ENCODE measurements at places on chromosomes 12 and 14. TPM values are rescaled to one million over a fixed set of nuclear protein-coding genes. Genes with fewer than 3 reads are reported as not detected.
A peak's percentile ranks its signal among the peaks of the same experiment; 100 is the strongest.

The CCDC85C gene
- 1.5 TPM for total RNA-seq

The GZMH gene
- 14.7 TPM for total RNA-seq

The AHNAK2 gene
- 47.8 TPM for total RNA-seq

The ORMDL2 gene
- total RNA-seq = 13.8 TPM

DNA sequence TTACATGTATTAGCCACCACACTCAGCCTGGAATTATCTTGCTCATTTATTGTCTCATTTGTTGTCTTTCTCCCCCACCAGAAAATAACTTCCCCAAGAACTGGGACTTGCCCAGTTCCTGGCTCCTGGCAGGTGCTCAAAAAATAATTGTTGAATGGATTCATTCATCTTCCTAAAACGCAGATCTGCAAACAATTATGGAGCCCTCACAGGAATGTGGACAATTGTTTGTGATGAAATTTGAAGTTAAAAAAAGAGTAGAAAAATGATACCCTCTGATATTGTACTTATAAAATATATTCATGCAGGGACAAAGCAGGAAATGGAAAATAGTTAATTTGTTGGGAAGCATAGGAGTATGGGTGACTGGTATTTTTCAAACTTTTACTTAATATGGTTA lies 60.7 kb upstream of the MAP1LC3B2 start:
- H3K4me3 ChIP-seq = no peak overlapping the region
- no peaks in the 10 kb centered on the region for H3K4me1 ChIP-seq
- no peak for DNase-seq
- H3K36me3 ChIP-seq = no peaks in the 10 kb centered on the region

- H3K4me3 ChIP-seq = no peak overlapping the region
- H3K27me3 ChIP-seq = no peaks in the 10 kb centered on the region
- H3K27ac ChIP-seq = no peak overlapping the region
- no peaks in the 10 kb centered on the region for H3K36me3 ChIP-seq
These were observed 125.7 kb upstream of the BTG1 start for GRCh38 chr12:92271341-92271740.

- peak; percentile 20 for DNase-seq
- H3K4me1 ChIP-seq = peaks cover 17% of the 10 kb centered on the region
- peak overlapping the region; percentile 32 for H3K27ac ChIP-seq
- no peaks in the 10 kb centered on the region for H3K36me3 ChIP-seq
- no peaks in the 10 kb centered on the region for H3K27me3 ChIP-seq
These were observed 210.0 kb downstream of the PPM1H start for GRCh38 chr12:62724947-62725451.

DNA sequence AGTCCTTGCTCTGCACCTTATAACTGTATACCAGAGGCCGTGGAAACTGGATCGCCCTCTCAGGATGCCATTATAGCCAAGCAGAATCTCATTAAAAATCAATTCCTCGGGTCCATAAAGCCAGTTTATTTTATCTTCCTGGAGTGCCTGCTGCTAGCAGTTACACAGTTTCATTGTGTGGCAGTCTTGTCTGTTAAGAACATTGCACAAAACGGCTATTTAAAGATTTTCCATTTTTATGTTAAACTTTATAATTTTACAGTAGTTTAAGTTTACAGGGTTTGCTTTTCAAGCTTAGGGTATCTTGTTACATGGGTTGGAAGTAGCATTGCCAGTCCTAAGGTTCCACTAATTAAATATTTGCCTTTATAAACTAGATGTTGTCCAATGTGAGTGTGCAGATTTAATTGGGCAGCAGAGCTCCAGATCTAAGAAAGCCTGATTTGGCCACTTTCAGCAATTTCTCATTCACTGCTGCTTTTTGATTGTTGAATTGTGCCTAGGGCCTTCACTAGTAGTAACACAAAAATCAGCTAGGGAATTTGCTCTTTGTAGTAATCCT lies 17.0 kb downstream of the TMEM30B start:
- no peak overlapping the region for H3K27ac ChIP-seq
- H3K4me3 ChIP-seq = no peak overlapping the region
- no peak for DNase-seq
- H3K4me1 ChIP-seq = no peaks in the 10 kb centered on the region

DNA sequence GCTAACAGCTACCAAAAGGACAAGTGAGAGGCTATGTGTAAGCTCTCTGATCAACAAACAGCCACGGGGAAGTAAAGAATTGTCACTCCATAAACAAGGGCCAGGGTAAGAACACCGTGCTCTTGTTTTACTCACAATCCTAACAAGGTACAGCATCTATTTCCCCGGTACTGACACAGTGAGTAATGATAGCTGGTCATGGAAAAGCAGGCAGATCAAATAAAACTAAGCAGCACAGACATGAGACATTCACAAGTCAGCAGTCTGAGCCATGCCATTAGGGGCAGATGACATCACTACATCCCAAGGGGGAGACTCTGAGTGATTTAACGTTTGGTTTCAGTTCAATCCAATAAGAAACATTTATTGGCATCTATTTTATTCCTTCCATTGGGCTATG lies 54.4 kb downstream of the ARL6IP4 start:
- H3K27me3 ChIP-seq = no peaks in the 10 kb centered on the region
- no peaks in the 10 kb centered on the region for H3K36me3 ChIP-seq
- no peak overlapping the region for H3K4me3 ChIP-seq

All from thoracic aorta (tissue), 2 donors.